Esophagus muscularis mucosa (tissue), 4 donors: ENCODE measurements at places on chromosomes 2 and 18. TPM values are rescaled to one million over a fixed set of nuclear protein-coding genes. Genes with fewer than 3 reads are reported as not detected.

The SH2D6 gene
- not detected for total RNA-seq

The NFU1 gene
- 74.8 TPM for total RNA-seq

The PRPF40A gene
- 55.4 TPM for total RNA-seq

GRCh38 chr18:67417864-67418523 lies 98.5 kb downstream of the DSEL start:
- no peaks in the 10 kb centered on the region for H3K27me3 ChIP-seq
- H3K4me1 ChIP-seq = no peaks in the 10 kb centered on the region
- H3K36me3 ChIP-seq = no peaks in the 10 kb centered on the region
- H3K27ac ChIP-seq = no peak overlapping the region
